SW480 (cell line): ENCODE measurements at places on chromosomes 12 and 14.

- peak; percentile 27 for DNase-seq
Observed at GRCh38 chr14:102508410-102508773, 1.2 kb downstream of the ANKRD9 start.

DNA sequence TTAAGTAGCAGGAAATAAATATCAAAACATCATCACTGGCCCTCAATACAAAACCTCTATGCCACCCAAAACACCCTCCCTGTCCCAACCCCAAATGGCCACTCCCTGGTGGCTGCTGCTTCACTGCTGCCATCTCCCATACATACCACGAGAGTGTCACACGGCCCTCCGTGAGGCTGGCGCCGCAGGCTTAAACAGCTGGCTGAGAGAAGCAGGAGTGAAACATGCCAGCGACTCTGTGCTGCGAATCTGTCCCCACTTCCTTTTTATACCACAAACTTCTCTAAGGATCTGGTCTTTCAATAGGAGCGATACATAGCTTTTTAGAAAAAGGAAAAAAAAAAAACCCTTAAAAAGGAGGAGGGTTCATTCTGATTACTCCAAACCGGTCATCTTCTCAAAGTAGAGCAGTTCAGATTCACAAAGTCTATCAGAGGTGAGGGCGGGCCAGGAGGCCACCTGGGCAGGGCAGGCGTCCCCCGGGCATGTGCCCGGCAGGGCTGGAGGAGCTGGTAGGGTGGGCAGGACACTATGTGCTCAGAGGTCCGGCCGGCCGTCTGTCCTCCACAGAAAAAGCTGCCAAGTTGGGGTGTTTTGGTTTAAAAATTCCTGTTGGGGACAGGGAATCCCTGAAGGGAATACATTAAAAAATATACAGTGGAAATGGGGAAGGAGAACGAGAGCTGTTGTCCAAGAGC is 26.5 kb downstream of the MAX start:
- no peak for DNase-seq

- DNase-seq, result no peak
Observed at GRCh38 chr14:50798048-50798421, 32.9 kb downstream of the NIN start.

DNA sequence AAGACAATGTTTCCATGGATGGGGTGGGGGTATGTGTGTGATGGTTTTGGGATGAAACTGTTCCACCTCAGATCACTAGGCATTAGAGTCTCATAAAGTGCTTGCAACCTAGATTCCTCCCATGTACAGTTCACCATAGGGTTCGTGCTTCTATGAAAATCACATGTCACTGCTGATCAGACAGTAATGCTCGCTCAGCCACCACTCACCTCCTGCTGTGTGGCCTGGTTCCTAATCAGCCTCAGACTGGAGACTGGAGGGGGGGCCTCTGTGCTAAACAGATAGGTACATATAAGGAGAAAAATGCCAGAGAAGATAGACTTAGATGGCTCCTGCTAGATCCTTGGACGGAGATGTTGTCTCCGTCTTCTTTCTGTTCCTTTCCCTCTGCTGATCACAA is 1296.9 kb upstream of the SEL1L start:
- no peak for DNase-seq

- DNase-seq, result no peak
Observed at GRCh38 chr12:107662484-107662883, 23.1 kb upstream of the PWP1 start.

GRCh38 chr14:24310646-24311604 is at the start of gene LTB4R:
Gene LTB4R (plus strand): TSS chr14:24311502. CDS start chr14:24315652, 4,150 bp downstream.
- no peak for DNase-seq

DNA sequence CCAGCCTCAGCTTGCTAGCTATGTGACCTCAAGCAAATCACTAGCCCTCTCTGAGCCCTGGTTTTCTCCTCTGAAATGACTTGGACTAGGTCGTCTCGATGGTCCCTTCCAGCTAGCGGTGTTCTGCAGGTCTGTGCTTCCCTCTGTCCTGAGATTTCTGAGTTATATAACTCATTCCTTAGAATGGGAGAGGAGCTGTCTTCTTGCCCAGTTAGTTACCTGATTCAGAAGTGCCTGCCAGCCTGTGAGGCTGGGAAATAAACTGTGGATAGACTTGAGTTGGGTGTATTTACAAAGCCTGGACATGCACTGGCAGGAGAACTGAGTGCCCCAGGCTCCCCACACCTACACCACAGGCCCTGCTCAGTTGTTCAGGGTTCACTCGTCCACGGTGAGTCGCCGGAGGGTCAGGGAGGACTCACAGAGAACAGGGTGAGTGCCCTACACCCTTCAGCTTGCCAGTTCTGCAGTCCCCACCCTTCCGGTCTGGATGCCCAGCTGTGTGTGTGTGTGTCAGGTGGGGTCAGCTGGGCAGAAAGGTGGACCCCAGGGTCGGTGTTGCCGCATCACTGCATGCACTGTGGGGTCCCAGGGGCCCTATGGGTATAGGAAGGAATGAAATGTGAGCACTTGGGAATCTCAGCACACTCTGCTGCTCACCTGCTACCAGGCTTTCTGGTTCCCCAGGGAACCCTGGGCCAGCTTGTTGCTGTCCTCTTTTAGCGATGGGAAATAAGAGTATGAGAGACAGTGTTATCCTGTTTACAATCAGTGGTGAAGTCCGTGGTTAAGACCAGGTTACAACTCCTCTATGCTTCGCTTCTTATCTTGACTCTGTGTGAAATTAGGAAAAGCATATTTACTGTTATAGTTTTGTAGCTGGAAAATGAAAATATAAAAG is 348.2 kb downstream of the DPF3 start:
- DNase-seq, result no peak

DNA sequence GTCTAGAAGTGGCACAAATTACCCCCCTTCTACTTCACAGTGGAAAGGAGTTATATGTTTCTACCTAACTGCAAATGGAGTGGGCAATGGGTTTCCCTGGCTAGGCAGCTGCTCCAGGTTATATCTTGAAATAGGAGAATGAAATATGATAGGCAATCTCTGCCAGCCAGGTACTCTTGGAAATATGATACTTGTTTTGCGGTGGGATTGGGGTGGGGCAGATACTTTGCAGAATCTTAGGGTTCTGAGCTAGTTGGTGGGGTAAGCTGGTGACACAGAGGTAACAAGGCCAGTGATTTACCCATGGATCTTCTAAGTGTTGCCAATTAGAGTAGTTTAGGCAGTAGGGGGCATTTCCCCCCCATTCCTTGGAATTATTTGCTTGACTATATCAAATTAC is 140.1 kb downstream of the ATP23 start:
- DNase-seq, result peak; percentile 20

DNA sequence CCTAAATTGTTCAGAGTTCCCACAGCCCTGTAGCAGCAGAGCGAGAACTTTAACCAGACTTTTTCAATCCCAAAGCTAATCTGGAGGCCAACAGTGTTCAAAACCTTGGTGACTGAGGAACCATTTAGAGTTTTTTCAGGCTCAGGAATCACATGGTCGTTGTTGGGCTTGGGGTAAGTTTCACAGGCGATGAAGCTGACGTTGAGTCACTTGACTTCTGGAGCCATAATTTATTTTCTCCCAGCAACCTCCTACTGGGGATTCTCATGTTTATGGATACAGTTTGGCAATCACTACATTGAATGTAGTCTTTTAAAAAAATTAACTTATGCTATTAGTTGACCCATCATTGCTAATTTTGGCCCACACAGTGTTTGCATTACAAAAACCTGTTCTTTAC is 34.5 kb downstream of the SSPN start:
- DNase-seq, result no peak

GRCh38 chr14:99936056-99936455 is 129.2 kb upstream of the EVL start:
- no peak for DNase-seq

GRCh38 chr12:1369938-1370500 is 224.4 kb downstream of the FBXL14 start:
- peak; percentile 46 for DNase-seq

DNA sequence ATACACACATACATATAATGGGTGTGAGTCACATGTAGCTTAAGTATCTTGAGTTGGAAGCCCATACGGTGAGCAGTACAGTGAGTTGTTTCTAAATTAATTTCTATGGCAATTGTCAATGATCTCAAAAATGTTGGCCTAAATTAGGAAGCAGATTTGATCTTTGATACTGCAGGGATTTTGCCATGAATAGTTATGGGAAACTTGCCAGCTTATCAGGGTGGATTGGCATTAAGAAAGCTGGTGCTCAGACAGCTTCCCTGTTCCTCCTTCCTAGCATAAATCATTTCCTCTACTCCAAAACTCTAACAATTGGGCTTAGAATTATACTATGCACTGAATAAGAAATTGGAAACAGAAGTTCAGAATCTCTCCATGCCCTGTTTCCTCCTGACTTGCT is 150.9 kb upstream of the FRMD6 start:
- no peak for DNase-seq

- DNase-seq, result no peak
Observed at GRCh38 chr14:54715239-54715638, 148.3 kb downstream of the SAMD4A start.

GRCh38 chr14:21494902-21495762 is 16.0 kb downstream of the METTL3 start:
- peak; percentile 12 for DNase-seq

GRCh38 chr12:80512781-80513180 is 68.7 kb downstream of the PTPRQ start:
- DNase-seq, result no peak

GRCh38 chr14:100539003-100539660 is 48.1 kb downstream of the BEGAIN start:
- DNase-seq, result no peak

DNA sequence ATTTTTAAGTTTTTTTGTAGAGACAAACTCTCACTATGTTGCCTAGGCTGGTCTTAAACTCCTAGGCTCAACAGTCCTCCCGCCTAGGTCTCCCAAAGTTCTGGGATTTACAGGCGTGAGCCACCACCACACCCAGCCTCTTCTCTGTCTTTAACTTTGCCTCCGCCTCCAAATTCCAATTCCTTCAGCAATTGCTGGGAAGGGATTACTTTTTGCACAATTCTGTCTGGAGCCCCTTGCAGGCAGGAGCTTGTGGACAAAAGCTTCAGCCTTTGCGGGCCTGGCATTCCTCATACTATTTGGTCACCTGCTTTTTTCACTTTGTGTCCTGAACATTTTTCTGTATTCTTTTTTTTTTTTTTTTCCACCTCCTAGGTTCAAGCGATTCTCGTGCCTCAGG is 26.0 kb downstream of the SH2B3 start:
- DNase-seq, result no peak

GRCh38 chr12:3381059-3382047 is 109.7 kb upstream of the PRMT8 start:
- DNase-seq, result no peak

DNA sequence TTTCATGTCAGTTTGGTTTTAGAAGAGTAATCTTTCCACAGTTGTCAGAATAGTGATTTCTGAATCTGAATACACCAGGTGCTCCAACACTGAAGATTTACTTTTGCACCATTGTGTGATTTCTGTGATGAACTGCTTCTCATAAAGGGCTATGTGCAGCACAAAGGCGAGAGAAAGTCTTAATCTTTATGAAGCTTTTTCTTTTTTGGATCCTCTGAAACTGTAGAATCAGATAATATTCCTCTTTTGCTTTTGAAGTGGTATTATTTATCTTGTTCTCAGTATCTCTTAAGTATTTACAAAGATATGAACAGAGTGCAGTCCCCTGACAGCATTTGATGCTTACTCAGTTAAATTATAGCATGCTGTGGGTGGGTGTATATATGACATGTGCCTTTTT is 207.8 kb downstream of the NAV3 start:
- DNase-seq, result no peak

- DNase-seq, result no peak
Observed at GRCh38 chr12:123427036-123427769, 9.3 kb downstream of the RILPL2 start.

GRCh38 chr12:94699801-94700200 is 49.4 kb upstream of the TMCC3 start:
- no peak for DNase-seq

DNA sequence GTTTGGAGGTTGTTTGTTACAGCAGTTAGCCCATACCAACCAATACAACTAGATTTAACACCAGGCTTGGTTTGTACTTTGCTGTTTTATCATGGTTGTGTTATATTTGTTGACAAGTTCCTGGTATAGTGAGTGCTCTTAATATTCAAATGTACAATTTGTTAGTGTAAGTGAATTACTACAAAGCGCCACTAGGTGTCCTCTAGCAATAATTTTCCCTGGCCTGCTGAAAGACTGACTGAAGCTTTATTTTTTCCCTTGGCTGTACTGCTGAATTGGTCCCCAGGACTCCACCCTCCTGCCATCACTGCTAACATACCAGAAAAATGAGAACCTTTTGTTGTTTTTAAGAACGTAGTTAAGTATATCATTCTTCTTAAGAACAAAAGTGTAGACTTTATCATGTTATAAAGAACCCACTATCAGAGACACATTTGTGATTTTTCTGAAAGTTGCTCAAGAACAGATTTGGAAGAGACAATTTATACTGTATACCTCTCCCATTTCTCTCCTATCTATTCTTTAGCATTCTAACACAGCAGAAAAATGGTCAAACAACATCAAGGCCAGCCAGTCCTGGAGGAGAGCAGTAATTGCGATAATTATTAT is 75.3 kb upstream of the FAR2 start:
- peak; percentile 74 for DNase-seq

DNA sequence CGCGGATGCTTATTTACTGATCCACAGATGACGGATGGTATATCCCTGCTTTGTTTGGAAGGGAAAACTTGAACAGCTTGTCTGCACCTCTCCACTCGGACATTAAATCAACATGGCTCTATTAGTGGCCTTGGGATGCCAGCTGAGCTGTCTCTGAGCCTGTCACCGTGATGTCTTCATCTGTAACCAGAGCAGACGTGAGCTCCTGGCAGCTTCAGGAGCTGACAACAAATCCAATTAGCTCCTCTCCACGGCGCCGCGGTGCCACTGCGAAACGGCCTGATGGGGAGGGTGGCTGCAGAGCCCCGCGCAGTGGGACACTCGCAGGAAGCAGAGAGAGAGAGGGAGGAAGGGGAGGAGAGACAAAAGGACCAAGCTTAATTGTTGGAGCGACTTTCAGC is 112.3 kb downstream of the PAPOLA start:
- DNase-seq, result no peak

DNA sequence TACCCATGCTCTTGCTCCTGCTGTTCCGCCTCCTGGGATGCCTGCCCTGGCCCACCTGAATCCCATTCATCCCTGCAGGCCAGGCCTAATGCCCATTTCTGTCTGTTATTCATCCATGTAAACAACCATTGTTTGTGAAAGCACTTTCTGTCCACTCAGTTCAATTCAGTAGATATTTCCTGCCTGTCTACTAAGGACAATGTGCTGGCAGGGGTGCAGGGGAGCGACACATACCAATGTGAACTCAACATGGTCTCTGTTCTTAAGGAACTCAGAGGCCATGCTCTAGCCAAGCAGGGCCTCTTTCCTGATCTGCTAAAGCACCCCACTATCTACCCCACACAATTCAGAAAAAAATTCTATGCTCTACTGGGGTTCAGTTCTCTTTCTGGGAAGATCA is 88.5 kb upstream of the ZFP36L1 start:
- no peak for DNase-seq

- peak; percentile 57 for DNase-seq
Observed at GRCh38 chr12:5200278-5201087, 156.8 kb downstream of the KCNA5 start.
